ENCODE measurements at places on chromosomes 2 and 18.

- DNase-seq: no peak
Measured at GRCh38 chr2:134070281-134070741, 183.6 kb upstream of the MGAT5 start.

GRCh38 chr2:105775809-105776559, 31.3 kb downstream of the NCK2 start:
- peak; percentile 85 for DNase-seq

- no peak for DNase-seq
Measured at GRCh38 chr2:23745726-23746105, 181.2 kb downstream of the ATAD2B start.

DNA sequence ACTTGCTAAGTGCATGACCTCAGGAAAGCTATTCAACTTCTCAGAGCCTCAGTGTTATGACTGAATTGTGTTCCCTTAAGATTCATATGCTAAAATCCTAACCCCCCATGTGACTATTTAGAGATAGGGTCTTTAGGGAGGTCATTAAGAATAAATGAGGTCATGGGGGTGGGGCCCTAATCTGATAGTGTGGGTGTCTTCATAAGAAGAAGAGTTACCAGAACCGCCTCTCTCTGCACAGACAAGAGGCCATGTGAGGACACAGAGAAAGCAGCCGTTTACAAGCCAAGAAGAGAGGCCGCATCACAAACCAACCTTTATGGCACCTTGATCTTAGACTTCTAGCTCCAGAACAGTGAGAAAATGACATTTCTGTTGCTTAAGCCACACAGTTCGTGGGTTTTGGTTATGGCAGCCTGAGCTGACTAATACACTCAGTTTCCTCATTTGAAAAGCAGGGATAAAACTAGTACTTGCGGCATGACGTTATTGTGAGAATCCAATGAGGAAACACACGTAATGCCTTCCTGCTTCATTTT, 9.9 kb downstream of the SH2D6 start:
- DNase-seq: no peak

DNA sequence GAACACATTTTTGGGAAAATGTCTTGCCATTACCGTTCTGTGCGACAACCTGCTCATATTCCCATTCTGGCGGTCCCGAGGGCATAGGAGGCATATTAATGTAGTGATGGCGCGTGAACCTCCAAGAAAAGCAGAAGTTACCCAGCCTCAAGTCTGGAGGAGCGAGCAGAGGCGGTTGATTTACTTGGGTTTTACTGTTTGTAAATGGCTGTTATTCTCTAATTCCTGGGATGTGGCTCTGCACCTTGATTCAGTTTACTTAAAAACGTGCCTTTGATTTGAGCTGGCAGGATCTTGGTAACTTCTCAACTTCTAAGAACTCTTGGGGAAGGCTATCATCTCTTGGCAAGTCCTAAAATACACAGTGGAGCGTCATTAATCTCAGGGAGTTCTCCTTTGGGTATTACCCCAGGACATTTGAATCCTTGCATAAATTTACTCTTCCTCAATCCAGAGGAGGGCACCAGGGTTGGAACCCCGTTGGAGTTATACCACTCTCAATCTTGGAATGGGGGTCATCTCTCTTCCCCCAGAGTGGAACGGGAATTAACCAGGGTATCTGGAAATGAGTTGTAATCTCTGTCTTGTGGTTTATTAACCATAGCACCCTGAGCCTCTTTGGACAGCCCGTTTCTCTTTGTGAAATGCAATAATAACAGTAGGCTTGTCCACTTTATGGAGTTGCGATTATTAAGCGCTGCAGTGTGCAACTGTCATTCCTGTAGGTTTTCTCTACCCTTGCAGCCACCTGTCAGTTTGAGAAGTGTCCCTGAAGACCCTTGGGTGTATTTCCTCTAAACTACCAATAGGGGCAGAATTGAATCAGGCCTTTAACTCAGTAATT, 2.1 kb downstream of the HK2 start:
- DNase-seq: peak; percentile 15

GRCh38 chr2:118882693-118883336, 35.4 kb upstream of the EN1 start:
- DNase-seq: peak; percentile 52

DNA sequence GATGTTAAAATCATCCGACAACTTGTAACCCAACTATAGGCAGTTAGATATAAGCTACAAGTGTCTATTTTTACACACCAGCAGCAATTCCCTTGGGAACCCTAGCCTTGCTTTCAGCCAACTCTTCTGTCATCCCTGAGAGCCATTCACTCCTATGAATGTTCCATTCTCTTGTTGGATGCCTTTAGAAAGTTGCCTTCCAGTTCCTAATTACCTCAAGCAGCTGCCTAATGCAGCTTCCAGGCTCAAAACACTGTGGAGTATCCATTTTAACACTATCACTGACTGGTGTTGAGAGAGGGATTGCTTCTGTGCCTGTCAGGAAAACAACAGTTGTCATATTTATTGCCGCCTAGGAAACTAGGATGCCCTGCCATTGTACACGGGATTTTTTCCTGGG, 402.0 kb upstream of the ACVR2A start:
- DNase-seq: no peak

GRCh38 chr2:133314795-133315194, 253.5 kb downstream of the NCKAP5 start:
- no peak for DNase-seq

All from stimulated activated naive B cell treated with anti-CD40 and anti-IgM and Interleukin-4, amounts not matched to agents 10 μg/mL and 1 μg/mL and 100 μg/mL, for 72 hours (primary cell).